ENCODE measurements at places on chromosomes 5 and 9. TPM values are rescaled to one million over a fixed set of nuclear protein-coding genes. Genes with fewer than 3 reads are reported as not detected.

The FIBCD1 gene
- total RNA-seq = 0.46 TPM

The SLC22A4 gene
- total RNA-seq = 3.6 TPM

The CLIC3 gene
- total RNA-seq = not detected

The TOR4A gene
- 39.0 TPM for total RNA-seq

The GNG10 gene
- total RNA-seq = 76.7 TPM

The PCDHA6 gene
- under 0.01 TPM for total RNA-seq

The EPB41L4B gene
- total RNA-seq = 0.30 TPM

The SPATA31D4 gene
- not detected for total RNA-seq

The DEPDC1B gene
- 17.3 TPM for total RNA-seq

The OMD gene
- not detected for total RNA-seq
